ENCODE measurements at places on chromosomes 1 and 21. TPM values are rescaled to one million over a fixed set of nuclear protein-coding genes. Genes with fewer than 3 reads are reported as not detected.

- no peaks in the 10 kb centered on the region for H3K27me3 ChIP-seq
- no peak for DNase-seq
- no peaks in the 10 kb centered on the region for H3K36me3 ChIP-seq
- no peak overlapping the region for H3K4me3 ChIP-seq
- no peak overlapping the region for H3K27ac ChIP-seq
Observed at GRCh38 chr1:185585770-185586169, 148.4 kb upstream of the HMCN1 start.

GRCh38 chr1:50604580-50604979, 181.3 kb upstream of the DMRTA2 start:
- H3K27ac ChIP-seq: no peak overlapping the region
- H3K36me3 ChIP-seq: no peaks in the 10 kb centered on the region
- H3K27me3 ChIP-seq: no peaks in the 10 kb centered on the region
- DNase-seq: no peak
- no peak overlapping the region for H3K4me3 ChIP-seq

Gene ARHGEF16
- total RNA-seq: 20.7 TPM

- no peak overlapping the region for H3K4me3 ChIP-seq
- H3K27me3 ChIP-seq: no peaks in the 10 kb centered on the region
- no peak for DNase-seq
- no peaks in the 10 kb centered on the region for H3K36me3 ChIP-seq
Observed at GRCh38 chr1:245108246-245108645, 46.5 kb upstream of the KIF26B start.

DNA sequence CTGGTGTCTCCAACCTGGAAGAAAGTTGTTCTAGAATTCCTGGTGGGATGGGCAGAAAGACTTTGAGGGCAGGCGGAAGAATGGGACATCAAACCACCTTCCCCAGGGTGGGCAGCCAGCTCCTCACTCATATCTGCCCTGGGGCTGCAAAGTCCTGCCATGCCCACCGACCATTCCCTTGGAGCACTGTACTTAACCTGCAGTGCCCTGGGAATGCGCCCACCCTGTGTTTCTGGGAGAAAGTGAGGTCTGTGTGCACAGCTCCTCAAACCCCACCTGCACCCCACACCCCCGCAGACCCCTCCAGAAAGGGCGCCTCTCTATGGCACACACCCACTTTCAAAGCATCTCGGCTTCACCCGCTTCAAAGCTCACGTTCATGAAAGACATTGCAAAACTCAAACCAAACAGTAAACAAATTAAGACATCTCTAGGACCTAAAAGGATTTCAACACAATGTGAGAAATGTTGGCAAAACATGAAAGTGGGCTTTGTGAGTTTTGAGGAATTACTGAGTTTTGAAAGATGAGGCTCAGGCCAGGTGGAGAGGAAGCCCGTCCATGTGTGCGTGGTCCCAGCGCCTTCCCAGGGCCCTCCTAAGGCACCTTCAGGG, 25.1 kb downstream of the KRTAP10-1 start:
- H3K27me3 ChIP-seq: no peaks in the 10 kb centered on the region
- H3K27ac ChIP-seq: no peak overlapping the region
- peaks cover 5% of the 10 kb centered on the region for H3K36me3 ChIP-seq
- DNase-seq: no peak
- no peaks in the 10 kb centered on the region for H3K4me1 ChIP-seq

GRCh38 chr1:25881266-25881665, 5.8 kb upstream of the PAQR7 start:
- H3K4me1 ChIP-seq: peaks cover under 1% of the 10 kb centered on the region
- no peaks in the 10 kb centered on the region for H3K36me3 ChIP-seq
- no peak overlapping the region for H3K4me3 ChIP-seq
- DNase-seq: no peak
- H3K27me3 ChIP-seq: peaks cover 3% of the 10 kb centered on the region

DNA sequence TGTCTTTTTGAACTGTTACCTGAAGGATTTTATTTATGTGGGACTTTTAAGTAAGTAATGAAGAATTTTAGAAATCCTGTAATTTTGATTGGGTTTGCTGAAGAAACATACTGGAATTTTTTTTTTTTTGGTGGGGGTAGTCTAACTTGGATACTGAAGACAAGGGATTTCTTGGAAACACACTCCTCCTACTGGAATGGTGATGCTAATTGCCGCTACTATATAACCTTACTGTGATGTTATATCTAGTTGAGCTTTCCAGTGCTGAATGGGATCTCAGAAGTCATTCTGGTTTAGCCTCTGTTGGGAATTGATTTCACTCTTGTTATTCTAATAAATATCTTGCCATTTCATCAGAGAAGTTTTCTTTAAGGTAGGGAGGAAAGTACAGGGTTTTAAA, 8.4 kb downstream of the PPP2R5A start:
- H3K4me1 ChIP-seq: no peaks in the 10 kb centered on the region
- no peak overlapping the region for H3K27ac ChIP-seq
- no peaks in the 10 kb centered on the region for H3K27me3 ChIP-seq
- no peak for DNase-seq

DNA sequence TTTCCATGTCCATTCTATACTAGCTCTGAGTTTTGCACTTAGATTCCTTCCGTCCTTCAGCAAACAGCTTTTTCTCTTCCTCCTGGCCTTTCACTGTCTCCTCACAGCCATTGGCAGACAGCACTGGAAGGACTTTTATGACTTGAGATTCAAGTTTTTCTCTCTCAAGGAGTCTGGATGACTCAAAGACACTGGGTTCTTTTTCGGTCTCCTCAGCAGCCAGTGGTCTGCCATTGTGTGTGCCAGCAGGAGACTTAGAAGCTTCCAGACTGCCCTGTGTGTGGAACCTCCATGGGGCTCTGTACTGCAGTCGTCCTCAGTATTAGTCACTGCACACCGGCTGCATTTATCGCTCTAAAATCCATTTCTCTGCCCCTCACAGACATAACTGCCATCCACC, 30.5 kb downstream of the NTNG1 start:
- no peaks in the 10 kb centered on the region for H3K36me3 ChIP-seq
- no peak for DNase-seq
- no peaks in the 10 kb centered on the region for H3K27me3 ChIP-seq
- H3K4me1 ChIP-seq: no peaks in the 10 kb centered on the region
- no peak overlapping the region for H3K4me3 ChIP-seq

- H3K27me3 ChIP-seq: no peaks in the 10 kb centered on the region
- no peaks in the 10 kb centered on the region for H3K4me1 ChIP-seq
- H3K36me3 ChIP-seq: no peaks in the 10 kb centered on the region
- no peak for DNase-seq
- no peak overlapping the region for H3K27ac ChIP-seq
Observed at GRCh38 chr1:222084996-222085395, 343.1 kb upstream of the DUSP10 start.

- H3K4me1 ChIP-seq: peaks cover 3% of the 10 kb centered on the region
- H3K27me3 ChIP-seq: no peaks in the 10 kb centered on the region
- no peak overlapping the region for H3K4me3 ChIP-seq
- no peak for DNase-seq
- H3K36me3 ChIP-seq: peaks cover 54% of the 10 kb centered on the region
- H3K27ac ChIP-seq: no peak overlapping the region
Observed at GRCh38 chr1:25898223-25899015, 7.8 kb downstream of the STMN1 start.

- H3K4me3 ChIP-seq: no peak overlapping the region
- H3K27ac ChIP-seq: no peak overlapping the region
- H3K27me3 ChIP-seq: no peaks in the 10 kb centered on the region
- H3K36me3 ChIP-seq: no peaks in the 10 kb centered on the region
Observed at GRCh38 chr1:44802306-44803061, 2.3 kb downstream of the PLK3 start.

DNA sequence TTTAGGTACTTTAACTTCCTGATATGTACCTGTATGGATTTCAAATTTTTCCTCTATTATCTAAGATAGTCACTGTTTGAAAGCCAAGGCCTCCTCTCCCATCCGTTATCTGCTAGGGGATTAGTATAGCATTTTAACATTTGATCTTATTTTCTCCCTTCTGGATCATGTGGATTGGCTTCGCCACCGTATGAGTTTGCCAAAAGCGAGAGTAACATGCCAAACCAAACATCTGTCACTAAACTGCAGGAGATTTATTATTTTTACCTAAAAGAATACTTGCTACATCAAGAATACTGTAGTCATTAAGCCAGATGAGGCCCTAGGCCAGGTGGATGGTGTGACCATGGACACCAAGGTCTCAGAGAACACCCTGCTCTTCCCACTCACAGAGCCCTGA, 28.5 kb upstream of the EEIG2 start:
- no peak for DNase-seq
- no peak overlapping the region for H3K27ac ChIP-seq
- no peaks in the 10 kb centered on the region for H3K36me3 ChIP-seq
- H3K4me1 ChIP-seq: no peaks in the 10 kb centered on the region
- H3K4me3 ChIP-seq: no peak overlapping the region

Gene GBP7
- not detected for total RNA-seq

DNA sequence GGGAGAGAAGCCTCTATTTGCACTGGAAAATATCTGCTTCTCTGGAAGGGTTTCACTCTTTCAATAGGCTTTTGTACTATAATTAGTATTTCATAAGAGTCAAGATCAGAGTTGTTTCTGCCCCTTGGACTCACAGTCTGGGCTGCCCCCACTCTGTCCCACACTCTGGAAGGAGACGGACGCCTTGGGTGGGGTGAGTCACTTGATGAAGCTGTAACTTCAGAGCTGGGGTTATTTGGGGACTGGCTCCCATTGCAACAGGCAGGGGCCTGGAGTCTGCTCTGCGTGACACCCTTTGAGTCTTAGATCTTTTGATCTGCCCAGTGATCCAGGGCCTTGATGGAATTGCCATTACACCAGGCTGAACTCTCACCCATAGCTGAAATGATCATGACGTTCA, 4.0 kb upstream of the KCNA10 start:
- H3K4me3 ChIP-seq: no peak overlapping the region
- no peak for DNase-seq
- H3K27ac ChIP-seq: no peak overlapping the region
- peaks cover 3% of the 10 kb centered on the region for H3K27me3 ChIP-seq

Gene PRR9
- total RNA-seq: not detected

GRCh38 chr1:163820226-163820625, 498.5 kb downstream of the NUF2 start:
- H3K4me3 ChIP-seq: no peak overlapping the region
- H3K27ac ChIP-seq: no peak overlapping the region
- H3K36me3 ChIP-seq: no peaks in the 10 kb centered on the region

- H3K4me3 ChIP-seq: no peak overlapping the region
- H3K27ac ChIP-seq: no peak overlapping the region
- no peaks in the 10 kb centered on the region for H3K27me3 ChIP-seq
- DNase-seq: no peak
- no peaks in the 10 kb centered on the region for H3K36me3 ChIP-seq
Observed at GRCh38 chr1:102435483-102435882, 438.8 kb upstream of the OLFM3 start.

GRCh38 chr1:167373398-167373797, 144.9 kb downstream of the CD247 start:
- no peaks in the 10 kb centered on the region for H3K4me1 ChIP-seq
- H3K4me3 ChIP-seq: no peak overlapping the region
- peaks cover 14% of the 10 kb centered on the region for H3K36me3 ChIP-seq

GRCh38 chr1:23817633-23818032, 7.6 kb downstream of the HMGCL start:
- no peaks in the 10 kb centered on the region for H3K36me3 ChIP-seq
- H3K27ac ChIP-seq: no peak overlapping the region

Data from H1 (cell line).